ENCODE measurements at places on chromosomes 3 and 15.

GRCh38 chr3:113764698-113765097, 17.9 kb downstream of the ATP6V1A start:
- DNase-seq = no peak

GRCh38 chr3:108130701-108131474, 40.1 kb upstream of the CD47 start:
- DNase-seq = no peak

GRCh38 chr3:192128922-192129321, 598.4 kb downstream of the FGF12 start:
- no peak for DNase-seq

- no peak for DNase-seq
These were observed 36.9 kb downstream of the LIMD1 start for GRCh38 chr3:45631486-45631885.

DNA sequence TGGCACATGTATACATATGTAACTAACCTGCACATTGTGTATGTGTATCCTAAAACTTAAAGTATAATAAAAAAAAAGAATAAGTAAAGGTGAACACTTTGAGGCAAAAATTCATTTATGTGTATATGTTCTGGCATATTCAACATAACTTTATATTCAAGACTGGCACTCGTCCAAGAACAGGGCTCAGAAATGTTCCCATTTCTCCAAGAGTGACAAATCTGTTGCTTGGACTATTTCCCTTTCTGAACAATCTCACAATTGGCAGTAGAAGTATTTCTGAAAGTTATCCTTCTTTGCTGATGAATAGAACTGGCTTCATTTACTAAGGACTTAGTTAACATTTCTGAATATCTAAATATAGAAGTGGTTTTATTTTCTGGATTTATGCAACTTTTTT, 212.8 kb downstream of the ADAMTSL3 start:
- no peak for DNase-seq

- DNase-seq = no peak
These were observed 61.1 kb upstream of the GPD1L start for GRCh38 chr3:32045091-32045915.
